ENCODE measurements at places on chromosomes 11 and 22.

DNA sequence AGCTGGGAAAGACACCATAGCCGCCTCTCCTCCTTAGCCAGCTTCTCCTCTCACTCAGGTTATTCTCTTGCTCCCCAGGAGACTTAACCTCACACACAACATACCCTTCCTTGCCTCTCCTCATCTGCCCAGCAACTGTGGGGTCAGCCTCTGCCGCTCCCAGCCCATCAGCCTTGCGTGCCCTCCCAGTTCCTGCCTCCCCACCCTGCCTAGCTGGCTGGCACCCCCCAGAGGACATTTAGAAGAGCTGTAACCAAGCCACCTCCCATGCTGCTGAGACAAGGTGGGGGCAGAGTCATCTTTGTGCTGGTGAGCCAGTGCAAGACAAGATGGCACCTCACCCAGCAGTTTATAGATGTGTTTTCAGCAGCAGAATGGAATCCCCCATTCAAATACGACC lies 38.2 kb downstream of the TOM1 start:
- no peak for DNase-seq

DNA sequence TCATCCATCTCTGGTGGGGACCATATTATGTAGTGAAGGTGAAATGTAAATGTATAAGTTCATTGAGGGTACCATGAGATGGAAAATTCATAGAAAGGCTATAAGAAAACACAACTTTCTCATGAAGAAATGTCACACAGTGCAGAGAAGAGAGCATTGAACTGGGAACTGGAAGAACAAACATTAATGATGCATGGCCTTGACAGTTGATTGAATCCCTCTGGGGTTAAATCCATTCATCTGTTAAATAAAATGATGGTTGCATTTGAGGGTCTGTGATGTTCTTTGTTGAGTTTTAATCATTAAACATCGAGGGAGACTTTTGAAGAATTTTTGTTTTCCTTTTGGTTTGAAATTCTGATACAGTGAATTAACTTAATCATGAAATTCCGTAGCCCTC lies 1401.4 kb downstream of the FAM181B start:
- DNase-seq, result no peak

GRCh38 chr22:44496844-44497217 lies 1.2 kb downstream of the RTL6 start:
- DNase-seq, result peak; percentile 85

DNA sequence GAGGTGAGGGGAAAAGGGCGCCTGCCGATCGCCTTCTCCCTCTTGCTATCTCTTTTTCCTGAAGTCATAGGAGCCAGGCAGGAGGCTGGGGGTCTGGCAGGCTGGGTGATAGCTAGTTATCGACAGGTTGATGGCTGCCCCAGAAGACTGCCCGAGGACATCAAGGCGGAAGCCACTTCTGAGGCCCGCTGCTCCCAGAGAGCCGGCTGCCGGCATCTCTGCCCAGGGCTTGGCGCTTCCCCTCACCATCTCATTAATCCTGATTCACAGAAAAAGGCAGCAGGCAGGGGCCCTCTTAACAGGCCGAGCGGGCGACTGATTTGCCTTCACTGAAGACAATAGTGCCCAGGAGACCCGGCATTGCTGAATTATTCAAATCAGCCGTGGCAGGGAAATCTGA lies 124.2 kb downstream of the MIAT start:
- no peak for DNase-seq

DNA sequence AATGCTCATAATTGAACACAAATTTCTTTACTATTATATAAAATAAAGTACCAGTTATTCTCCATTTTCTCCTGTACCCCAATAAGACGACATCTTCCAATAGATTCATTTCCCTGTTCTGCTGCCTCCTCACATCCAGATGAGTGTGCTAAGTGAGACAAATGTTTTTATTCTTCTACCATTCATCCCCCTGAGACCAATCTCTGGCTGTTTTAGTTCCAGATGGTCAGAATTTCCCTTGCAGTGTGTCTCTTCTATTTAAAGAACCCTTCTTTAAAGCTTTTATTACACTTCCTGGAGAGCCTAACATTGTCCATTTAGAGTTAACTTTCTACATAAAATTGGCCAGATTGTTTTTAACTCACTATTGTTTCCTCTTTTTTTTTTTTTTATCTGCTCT lies 41.2 kb upstream of the GLYATL1 start:
- DNase-seq, result no peak

GRCh38 chr11:119787074-119787461 lies 58.1 kb upstream of the NECTIN1 start:
- no peak for DNase-seq

GRCh38 chr11:15825976-15826650 lies 530.2 kb downstream of the SOX6 start:
- no peak for DNase-seq

GRCh38 chr22:26845021-26845743 lies 187.8 kb downstream of the MIAT start:
- DNase-seq, result peak; percentile 66

DNA sequence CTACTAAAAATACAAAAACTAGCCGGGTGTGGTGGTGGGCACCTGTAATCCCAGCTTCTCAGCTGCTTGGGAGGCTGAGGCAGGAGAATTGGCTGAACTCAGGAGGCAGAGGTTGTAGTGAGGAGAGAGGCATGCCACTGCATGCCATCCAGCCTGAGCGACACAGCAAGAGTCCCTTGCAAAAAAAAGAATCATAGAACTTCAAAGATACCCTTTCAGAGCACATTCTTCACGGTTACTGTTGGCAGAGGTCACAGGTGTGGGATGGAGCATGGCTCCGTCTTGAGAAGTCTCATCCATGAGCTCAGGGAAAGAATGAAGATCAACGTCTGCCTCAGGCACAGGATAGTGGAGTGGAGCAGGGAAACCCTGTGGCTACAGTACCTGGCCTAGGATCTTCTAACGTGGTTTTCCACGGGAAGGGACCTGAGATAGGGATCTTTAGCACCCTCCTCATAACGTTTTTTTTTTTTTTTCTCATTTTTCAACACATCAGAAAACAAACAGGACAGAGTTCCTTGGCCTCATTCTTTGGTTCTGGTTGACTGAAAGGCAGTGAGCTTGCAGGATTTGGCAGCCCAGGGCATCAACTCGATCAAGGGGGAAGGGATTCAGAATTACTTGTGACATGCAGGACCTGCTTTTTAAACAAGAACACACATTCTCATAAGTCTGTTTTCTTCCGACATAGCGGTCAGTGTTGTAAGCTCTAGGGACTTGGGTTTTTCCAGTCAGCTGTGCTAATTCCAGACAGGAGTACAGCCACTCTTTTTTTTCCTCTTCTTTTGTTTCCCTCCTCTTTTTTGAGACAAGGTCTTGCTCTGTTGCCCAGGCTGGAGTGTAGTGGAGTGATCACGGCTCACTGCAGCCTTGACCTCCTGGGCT lies 22.8 kb downstream of the F2 start:
- peak; percentile 57 for DNase-seq

GRCh38 chr22:31337178-31337577 lies 9.0 kb downstream of the PATZ1 start:
- no peak for DNase-seq

- DNase-seq, result no peak
Measured at GRCh38 chr11:72326151-72326848, 82.3 kb upstream of the PHOX2A start.

- DNase-seq, result no peak
Measured at GRCh38 chr11:72394416-72394815, 39.9 kb downstream of the CLPB start.

DNA sequence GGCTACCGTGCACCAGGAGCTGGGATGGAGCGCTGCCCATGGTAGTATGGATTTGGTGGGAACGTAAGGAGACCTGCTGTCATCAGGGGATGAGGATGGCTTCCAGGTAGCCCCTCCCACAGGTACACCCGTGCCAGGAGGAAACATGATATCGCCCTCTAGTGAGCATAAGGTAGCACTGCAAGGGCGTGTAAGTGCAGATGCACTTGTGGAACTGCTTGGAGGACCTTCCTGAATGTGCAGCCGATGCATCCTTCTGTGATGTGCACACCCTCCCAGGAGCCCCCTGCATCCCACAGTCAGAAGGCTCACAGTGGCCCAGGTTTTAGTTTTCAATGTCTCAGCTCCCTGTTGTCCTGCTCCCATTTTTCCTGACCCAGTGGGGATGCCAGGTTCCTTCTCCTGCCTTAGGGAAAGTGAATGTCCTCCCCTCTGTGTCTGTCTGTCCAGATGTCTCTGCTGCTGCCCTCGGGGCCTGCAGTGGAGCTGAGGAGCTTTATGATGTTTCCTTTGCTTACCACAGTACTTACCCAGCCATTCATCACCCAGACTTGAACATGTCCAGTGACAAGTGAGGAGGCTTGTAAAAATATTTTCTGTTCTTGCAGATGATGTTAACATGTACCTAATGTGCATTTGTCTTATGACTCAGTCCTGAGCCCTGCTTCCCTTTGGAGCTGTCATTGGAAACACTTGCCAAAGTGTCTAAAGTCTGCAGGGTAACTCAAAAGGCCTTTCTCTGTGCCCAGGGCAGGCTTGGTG lies 49.2 kb downstream of the DBX1 start:
- DNase-seq, result no peak

DNA sequence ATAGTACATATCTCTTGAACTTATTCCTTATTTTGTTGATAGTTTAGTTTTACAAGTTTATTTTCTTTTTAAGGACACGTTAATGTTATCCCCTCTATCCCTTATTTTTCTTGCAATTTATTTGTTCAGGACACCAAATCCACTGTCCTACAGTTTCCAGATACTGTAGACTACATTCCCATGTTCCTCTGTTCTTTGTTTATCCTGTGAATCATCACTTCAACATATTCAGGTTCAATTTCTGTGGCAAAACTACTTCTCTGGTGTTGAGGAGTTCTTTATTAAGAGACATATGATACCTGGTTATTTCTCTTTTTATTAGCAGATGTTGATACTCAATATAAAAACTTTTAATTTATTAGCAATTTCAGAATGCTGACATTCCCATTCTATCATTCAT lies 72.8 kb upstream of the CLNS1A start:
- no peak for DNase-seq

DNA sequence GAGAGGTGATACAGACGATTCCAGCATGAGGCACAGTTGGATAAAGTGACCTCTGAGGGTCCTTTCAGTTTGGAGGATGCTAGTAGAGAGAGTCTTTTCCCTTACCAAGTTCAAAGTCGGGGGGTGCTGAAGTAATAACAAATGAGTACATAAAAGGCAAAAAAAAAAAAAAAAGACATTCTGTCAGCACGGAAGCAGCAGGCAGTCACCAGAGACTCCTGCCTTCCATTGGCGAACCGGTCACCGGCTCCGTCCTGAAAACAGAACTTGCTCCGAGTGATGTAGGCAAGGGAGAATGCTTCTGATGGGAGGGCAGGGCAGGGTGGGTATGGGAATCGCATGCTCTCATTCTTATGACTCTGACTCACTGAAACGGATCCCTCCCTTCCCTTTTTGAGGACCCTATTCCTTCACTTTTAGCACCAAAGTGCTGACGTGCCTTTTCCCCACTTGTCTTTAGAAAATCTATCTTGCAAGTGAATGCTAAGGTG lies 65.9 kb downstream of the PRR5L start:
- peak; percentile 39 for DNase-seq

DNA sequence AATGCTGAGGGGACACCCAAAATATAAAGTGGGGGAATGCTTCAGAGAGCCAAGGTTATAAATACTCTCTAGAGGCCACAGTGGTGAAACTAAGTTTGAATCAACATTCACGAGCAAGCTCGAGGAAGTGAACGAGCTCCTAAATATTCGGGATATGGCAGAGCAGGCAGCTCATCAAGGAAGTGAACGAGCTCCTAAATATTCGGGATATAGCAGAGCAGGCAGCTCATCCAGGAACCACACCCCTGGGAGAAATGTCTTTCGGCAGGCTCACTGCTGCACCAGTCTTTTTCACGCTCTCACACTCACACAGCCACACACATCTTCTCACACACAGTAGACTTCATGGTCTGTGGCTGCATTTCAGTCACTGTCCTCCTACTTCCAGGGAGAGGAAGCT lies 787.5 kb downstream of the OPCML start:
- DNase-seq, result no peak

DNA sequence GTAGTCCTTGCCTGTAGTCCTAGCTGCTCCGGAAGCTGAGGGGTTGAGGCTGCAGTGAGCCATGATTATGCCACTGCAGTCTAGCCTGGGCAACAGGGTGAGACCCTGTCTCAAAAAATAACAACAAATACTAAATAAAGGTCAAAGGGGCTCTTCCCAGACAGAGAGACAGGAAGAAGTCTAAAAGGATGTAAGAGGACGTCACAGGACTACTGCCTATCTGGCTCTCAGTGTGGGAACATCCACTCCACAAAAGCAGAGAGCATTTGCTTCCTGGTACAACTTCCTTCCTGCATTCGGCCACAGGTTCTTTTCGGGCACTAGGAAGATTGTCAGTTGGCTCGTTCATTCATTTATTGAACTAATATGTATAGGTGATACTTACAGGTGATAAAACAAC lies 110.6 kb downstream of the SGSM3 start:
- DNase-seq, result no peak

- no peak for DNase-seq
Measured at GRCh38 chr11:108895579-108896480, 231.0 kb downstream of the DDX10 start.

- DNase-seq, result no peak
Measured at GRCh38 chr11:130426223-130426836, 2.1 kb downstream of the ADAMTS8 start.

GRCh38 chr22:23036684-23037428 lies 33.5 kb upstream of the GNAZ start:
- DNase-seq, result no peak
